ENCODE measurements at places on chromosomes 6 and 20.

DNA sequence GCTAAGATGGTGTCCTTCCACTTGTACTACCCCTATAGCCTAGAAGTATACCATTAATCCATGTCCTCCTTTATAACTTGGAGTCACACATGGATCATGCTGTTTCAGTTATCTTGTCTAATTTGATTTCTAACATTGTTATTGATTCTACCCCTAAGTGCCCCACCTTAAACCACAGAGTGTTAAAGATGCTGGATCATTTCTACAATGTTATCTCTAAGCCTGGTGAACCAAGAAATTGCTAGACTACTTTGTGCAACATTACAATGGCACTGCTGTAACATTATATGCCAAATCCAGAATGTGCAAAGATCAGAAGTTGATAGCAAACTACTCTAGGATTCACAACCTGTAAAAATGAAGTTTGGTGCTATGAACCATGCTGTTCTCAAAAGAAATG is 1.7 kb downstream of the CGA start:
- no peak for DNase-seq

DNA sequence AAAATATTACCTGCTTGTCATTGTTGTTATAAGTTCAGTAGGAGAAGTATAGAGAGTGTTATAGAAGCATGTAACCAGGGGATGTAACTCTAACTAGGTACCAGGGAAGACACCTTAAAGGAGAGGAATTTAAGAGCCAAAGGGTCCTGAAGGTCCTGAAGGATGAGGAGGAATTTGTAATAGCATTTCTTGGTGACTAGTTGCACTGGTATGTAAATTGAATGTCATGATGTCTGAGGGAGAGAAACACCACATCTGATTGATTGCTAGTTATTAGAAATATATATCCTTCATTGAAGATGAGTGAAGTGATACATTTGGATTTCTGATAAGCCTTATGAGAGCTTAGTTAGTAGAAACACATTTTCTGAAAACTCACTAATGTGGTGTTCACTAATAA is 643.8 kb downstream of the RFPL4B start:
- no peak for DNase-seq

GRCh38 chr6:11812951-11813350 is 34.3 kb upstream of the ADTRP start:
- DNase-seq: no peak

DNA sequence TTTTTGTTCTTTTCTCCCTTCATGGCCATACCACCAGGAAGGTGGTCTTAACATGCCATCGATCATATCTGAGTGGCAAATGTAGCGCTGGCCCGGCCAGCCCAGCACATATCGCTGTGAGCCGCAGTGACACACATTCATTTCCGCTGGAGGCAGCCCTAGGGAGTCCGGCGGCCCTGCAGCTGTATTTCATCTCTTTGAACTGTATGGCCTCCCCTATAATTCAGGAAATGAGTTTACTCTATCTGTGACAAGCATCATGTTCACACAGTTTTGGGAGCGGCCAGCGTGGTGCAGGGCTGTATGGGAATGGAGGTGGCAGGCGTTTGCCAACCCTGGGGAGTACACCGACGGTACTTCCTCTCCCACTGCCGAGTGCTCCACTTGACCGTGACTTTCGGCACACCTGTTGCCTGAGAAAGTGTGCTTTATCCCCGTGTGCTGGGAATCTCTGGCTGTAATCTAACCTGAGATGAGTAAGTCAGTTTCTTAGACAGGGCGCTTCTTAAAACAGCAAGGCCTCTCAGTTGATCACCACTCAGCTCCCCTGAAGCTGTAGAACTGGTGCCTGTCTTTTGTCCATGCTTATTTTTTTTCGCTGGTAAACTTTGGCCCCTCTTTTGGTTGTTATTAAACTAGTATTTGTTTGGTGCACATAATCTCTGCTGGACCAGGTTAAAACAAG is 257.1 kb upstream of the TAB2 start:
- no peak for DNase-seq

- no peak for DNase-seq
Observed at GRCh38 chr6:130385064-130385695, 19.4 kb downstream of the TMEM200A start.

DNA sequence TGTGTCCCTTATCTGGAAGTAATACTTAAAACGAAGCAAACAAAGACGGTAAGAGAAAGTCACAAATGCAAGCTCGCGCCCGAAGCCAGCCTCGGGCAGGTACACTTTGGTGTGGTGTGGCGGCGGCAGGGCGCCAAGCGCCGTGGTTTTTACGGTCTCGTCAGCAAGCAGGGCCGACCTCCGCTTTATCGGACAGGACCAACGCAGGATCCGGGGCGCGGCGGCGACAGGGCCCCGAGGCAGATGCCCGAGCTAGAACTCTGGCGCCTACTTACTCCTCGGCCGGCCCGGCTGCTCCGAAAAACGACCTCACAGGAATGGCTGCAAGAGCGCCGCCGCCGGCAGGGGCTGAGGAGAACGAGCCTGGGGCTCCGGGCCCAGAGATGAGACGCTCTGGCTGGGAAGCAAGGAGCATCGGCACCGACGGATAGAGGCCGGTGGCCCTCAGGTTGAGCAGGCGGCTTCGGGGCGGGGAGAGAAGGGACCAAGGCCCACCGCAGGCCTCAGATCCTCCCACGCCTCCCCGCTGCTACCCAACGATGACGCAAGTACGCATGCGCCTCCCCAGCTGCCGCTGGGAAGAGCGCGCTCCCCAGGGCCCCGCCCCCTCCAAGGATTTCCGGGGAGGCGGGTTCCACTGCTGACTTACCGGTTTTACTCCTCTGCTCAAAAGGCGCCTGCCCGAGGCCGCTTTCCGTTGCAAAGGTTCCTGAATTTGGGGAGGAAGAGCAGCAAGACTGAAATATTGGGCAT is 60.6 kb downstream of the FAM217A start:
- DNase-seq: peak; percentile 93

GRCh38 chr6:16776394-16777017 is 15.2 kb upstream of the ATXN1 start:
- DNase-seq: no peak

DNA sequence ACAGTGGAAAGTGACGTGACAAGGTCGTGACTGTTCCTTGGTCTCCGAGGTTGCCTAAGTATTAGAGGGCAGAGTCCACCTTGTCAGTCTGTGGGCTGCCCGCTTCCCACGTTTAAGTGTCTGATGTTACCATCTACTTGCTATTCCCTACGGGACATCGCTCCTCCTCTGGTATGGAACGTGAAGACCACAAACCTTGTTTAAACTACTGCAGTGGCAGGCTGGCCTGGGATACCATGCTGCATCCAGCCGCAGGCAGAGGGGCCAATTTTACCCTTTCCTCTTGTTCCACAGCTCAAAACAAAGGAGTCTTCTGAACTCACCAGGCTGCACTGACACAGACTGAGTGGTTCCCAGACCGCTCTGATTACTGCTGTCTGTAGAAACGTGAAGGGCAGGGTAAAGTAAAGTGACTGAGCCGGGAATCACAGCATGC is 275.9 kb downstream of the FOXC1 start:
- no peak for DNase-seq

DNA sequence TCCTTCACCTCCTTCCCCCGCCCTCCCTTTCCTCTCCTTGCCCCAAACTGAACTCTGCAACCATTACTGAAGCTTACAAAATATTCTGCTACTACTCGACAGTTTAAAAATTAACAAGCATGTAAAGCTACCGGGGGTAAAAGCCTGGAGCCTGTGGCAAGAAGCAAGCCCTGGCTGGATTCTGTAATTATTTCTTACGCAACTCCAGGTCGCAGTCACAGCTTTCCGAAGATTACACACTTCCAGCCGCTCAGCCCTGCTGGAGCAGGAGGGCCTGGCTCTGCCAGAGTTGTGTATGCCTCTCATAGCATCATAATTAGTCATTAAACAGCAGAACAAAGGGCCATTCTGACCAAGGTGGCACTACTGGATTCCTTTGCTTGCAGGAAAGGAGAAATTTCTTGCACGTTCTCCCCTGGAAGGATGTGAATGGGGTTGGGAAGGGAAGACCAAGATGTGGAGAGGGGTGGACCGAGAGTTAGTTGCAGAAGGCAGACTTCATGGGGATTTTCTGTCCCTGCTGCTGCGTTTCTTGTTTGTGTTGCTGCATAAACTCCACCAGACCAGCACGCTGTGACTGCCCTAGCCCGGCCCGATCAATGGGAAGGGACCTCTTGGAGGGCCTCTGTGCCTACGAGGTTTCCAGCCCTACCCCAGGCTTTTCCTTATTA is 23.6 kb downstream of the FOXQ1 start:
- no peak for DNase-seq

GRCh38 chr20:13355941-13356486 is 134.9 kb downstream of the ISM1 start:
- no peak for DNase-seq

- no peak for DNase-seq
Observed at GRCh38 chr6:74853991-74854390, 351.9 kb downstream of the COL12A1 start.

GRCh38 chr20:15814911-15815310 is 758.3 kb downstream of the KIF16B start:
- DNase-seq: no peak

DNA sequence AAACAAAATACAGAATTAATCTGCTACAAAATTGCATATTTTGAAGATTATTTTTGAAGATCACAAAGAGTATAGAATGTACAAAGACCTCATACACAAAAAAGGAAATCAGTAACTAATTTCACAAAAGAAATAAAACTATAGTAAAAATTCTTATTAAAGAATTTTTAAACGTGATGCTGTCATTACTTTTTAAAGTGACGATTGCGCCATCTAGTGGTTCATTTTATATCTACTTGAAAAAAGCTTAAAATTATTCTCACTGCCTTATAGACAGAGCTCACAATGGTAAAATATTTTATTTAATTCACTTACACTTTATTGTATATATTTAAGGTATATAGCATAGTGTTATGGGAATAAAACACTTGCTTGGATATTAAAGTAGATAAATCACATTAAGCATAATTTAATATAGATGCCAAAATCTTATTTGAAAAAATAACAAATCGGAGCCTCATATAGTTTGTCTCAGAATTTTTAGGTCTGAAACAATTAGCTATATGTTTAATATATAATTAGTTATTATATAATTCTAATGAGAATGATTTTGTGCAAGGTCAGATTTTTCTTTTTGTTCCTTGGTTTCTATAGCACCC is 128.8 kb downstream of the PHF3 start:
- no peak for DNase-seq

GRCh38 chr6:111555036-111555435 is 50.6 kb downstream of the TRAF3IP2 start:
- DNase-seq: no peak

GRCh38 chr6:134289204-134289575 is 28.7 kb downstream of the SGK1 start:
- no peak for DNase-seq

- no peak for DNase-seq
Observed at GRCh38 chr20:56069016-56069415, 63.7 kb upstream of the CBLN4 start.

- DNase-seq: no peak
Observed at GRCh38 chr6:91213229-91213901, 626.5 kb upstream of the MAP3K7 start.

GRCh38 chr6:140661691-140662090 is 1287.2 kb upstream of the CITED2 start:
- no peak for DNase-seq

- DNase-seq: no peak
Observed at GRCh38 chr6:135693811-135694370, 157.6 kb upstream of the PDE7B start.

DNA sequence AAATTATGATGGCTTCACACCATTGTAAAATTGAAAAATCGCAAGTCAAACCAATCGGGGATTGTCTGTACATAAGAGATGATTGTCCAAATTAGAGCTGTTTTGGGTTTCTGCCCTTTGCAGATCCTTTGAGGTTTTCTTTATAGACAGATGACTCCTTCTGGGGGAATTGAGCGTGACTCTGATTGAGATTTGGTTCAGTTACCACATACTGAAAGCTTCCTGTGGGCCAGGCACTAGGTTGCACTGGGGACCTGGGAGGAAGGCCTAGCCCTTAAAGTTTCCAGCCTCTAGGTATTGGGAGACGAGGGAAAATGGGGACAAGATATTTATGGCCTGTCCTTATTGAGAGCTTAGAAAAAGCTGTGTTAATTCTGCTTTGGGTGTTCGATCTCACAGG is 9.2 kb downstream of the VAPB start:
- DNase-seq: no peak

DNA sequence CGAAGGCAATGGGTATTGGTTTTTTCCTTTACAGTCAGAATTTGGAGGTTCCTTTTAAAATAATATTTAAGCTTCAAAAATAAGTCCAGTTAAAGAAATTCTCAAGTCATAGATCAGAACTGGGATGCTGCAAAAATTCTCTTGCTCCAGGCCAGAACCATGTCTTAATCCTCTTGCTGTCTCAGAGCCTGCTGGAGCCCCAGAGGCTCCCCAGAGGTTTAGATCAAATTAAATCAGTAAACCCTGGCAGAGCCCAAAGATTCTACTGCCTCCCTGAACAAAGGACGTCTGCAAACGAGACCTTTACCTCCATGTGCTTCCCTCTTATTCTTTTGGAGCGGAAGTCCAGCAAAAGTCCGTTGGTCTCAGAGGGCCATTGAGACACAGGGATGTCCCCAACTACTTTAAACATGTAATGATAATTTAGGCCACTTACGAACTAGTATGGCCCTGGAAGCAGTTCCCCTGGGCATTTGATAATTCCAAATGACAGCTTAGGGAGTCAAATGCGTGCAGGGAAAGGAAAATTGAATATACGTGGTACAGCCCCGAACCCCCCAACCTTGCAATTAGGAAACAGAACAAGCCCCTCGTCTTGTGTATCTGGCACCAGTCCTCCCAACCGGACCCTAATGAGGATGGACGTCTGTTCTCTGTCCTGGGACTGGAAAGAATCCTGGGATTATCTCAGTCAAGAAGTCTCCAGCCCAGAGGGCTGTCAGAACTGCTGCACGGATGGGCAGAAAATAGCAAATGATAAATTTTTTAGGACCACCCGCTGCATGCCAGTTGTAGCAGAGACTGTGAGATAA is 31.5 kb downstream of the SULF2 start:
- DNase-seq: no peak

DNA sequence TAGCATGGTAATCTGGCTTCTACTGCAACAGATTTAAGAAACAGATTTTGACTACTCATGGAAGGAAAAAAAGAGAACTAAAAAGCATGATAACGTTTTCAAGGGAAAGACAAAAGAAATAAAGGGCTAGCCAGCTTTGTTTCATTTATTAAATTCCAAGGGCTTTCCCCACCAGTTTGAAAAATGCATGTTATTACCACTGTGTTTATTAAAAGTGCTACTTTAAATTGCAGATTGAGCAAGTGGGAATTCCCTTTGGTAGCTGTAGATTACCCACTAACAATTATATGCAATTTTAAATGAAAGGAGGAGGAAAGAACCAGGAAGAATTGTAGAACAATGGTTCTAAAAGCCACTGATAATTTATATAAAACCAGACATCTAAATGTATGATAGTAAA is 40.6 kb upstream of the NHSL1 start:
- DNase-seq: no peak

Measured in NCI-H187 (cell line).